ENCODE measurements at places on chromosomes 6 and 20.

GRCh38 chr6:148999929-149000468 is 253.2 kb downstream of the UST start:
- no peak for DNase-seq

DNA sequence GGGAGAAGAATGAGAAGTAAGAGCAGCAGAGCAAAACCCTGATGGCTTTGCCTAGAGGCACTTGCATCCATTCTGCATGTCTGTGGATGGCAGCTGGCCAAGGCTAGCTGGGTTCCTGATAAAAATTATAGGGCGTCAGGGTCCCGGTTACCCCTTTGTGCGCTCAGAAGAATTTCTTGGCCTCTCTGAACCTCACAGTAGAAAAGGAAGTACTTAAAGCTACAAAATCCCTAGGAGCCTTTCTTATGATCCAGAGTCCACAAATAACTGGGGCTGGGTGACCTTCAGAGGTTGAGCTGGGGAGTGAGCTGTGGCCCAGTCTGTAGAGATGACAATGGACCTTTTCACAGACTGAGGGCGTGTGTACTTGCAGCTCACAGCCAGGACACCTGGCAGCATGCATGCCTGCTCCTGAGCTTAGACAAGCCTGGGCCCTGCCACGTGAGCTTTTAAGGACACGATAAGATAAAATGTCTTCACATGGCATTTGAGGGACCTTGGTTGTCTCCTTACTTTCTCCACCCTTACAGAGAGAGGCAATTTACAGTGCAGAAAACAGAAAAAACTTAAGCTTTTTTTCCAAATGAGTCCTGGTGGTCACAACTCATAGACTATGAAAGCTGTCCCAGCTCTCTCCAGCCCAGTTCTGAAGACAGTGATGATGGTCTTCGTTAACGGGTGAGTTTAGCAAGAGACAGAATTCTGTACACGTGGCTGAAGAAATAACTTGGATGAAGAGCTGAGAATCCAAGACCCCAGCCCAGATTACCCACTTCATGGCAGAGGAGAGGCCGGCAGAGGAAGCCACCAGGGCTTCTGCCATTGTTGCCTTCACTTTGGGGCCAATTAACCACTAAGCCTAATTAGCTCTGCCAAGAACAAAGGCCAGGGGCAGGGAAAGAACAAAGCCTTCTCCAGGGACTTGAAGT is 50.3 kb downstream of the FOXA2 start:
- no peak for DNase-seq

- DNase-seq, result no peak
These were observed 81.3 kb upstream of the ARMC2 start for GRCh38 chr6:108766886-108767285.

GRCh38 chr6:81792826-81793225 is 40.3 kb upstream of the TENT5A start:
- DNase-seq, result no peak

DNA sequence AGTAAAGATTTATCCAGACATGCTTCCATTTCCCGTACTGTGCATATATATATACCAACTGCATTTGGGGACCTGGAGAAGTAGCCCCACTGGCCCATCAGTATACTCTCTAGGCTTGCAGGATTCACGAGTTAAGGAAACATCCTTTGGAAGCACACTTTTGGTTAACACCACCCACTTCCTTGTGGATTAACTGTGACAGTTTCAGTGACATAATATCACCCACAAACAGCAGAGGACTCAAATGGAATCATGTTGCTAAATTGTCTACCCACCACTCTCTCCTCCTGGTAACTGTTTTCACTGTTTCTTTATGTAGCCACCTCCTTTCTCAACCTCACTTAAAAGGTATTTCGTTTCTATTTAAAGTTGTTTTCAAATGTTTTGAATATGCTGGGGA is 55.0 kb downstream of the PROKR2 start:
- no peak for DNase-seq
